ENCODE measurements at places on chromosomes 1 and 21.

GRCh38 chr1:11930571-11931445 lies 3.7 kb upstream of the PLOD1 start:
- DNase-seq: peak; percentile 38

DNA sequence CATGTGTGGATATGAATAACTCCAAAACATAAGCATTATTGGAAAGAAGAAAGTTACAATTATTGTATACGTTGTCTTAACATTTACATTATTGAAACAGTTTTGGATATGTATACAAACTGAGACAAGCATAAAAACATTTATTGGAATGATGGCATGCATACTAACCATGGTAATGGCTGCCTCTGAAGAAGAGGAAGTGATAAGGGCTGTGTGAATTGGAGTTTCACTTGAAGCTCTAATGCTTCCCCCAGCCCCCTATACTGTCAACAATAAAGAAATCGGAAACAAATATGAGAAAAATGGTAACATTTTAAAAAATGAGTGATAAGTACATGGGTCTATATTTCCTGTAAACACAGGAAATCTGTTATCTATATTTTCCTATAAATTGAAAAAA lies 367.7 kb upstream of the DPYD start:
- DNase-seq: peak; percentile 17

DNA sequence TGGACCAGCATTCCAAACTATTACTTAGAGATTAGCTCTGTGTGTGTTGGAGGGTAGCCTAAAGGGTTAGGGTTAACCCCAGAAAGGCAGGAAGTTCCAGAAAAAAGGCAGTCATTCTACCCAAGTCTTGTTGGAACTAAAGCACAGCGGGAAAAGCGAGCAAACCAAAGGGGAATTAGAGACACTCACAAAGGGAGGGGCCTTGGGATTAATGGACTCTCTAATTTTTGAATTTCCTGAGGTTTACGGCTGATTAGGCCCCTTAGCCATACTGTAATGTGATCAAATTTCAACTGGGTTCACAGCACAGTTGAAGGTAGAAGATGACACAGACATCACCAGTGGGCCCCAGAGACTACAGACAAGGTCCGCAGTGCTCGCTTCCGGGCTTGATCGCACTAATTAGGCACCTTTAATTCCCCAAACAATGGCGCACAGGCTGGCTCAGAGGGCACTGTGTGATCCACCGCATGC lies 28.3 kb downstream of the CAPZB start:
- no peak for DNase-seq

DNA sequence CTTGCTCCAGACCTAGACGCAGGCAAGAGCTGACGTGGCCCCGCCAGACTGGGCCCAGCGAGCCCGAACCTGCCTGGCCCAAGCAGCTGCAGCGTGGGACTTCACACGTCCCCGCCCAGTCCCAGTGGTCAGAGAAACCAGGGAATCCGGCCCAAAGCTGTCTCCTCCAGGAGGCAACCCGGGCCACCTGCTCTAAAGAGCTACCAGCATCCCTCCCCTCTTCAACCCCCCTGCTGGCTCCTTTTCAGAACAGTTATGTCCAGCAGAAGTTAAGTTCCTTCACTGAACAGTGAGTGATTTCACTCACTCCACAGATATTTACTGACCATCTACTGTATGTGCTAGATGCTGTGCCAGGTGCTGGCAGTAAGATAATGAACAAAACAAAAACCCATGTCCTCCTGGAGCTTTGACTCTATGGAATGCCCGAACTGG lies 2.1 kb upstream of the EFNA1 start:
- DNase-seq: no peak

DNA sequence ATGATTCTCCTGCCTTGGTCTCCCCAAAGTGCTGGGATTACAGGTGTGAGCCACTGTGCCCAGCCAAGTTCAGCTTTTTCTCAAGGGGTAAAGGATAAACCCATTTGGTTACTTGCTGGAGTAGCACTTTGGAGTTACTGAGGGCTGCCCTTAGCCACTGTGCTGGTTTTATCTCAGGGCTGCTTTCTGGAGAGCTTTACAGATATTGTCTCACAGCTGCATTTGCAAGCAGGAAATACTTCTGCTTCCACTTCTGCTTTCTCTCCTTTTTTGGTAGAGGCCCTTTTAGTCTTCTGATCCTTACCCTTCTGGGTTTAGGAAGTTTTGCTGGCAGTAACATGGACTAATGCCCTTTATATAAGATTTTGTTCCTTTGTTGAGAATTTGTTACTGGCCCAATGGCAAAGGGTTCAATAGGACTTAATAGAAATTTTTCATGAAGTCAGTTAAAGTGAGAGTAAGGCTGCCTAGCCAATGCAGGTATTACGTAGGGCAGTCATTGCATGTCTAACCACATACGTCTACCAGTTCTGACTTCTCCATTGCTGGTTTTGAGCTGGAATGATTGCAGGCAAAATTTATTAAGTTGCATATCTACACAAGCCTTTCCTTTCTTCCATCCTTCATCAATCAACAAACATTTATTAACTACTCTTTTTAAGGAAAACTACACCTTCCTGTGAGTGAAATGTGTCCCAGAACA lies 24.4 kb downstream of the CAP1 start:
- peak; percentile 85 for DNase-seq

- no peak for DNase-seq
Measured at GRCh38 chr1:203408486-203409481, 57.9 kb upstream of the FMOD start.

GRCh38 chr1:185853739-185854138 lies 119.5 kb downstream of the HMCN1 start:
- DNase-seq: no peak

DNA sequence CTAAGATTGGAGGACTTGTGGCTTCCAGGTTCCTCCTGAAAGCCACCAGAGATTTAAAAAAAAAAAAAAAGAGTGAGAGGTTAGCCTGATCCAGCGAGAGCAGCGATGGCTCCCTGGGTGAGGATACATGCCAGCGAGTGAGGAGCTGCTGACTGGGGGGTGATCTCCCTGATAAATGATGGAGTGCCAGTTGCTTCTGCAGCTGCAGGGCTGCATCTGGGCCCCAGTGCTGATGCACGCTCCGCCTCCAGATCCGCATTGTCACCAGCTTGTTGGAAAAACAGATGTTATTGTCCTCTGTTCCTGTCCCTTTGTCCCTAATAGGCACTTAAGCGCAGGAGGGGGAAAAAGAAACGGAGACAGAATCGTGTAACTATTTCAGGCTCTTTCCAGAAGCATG lies 28.6 kb downstream of the UBIAD1 start:
- no peak for DNase-seq

DNA sequence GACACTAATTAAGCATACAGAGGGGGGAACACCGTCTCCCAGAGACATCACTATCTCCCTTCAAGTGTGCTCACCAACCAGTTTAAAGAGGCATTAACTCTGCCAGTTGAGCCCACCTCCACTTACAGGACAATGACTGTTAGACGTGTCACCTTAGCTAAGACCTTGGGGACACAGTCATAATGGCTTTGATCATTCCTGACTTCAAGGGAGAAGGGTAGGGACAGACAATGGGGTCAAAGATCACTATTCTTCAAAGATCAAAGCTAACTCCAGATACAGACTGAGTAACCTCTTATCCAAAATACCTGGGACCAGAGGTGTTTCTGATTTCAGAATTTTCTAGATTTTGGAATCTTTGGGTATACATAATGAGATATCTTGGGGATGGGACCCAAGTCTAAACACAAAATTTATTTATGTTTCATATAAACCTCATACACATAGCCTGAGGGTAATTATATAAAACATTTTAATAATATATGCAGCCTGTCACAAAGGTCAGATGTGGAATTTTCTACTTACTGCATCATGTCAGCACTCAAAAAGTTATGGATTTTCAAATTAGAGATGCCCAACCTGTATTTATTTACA lies 246.1 kb downstream of the SLC45A1 start:
- no peak for DNase-seq

DNA sequence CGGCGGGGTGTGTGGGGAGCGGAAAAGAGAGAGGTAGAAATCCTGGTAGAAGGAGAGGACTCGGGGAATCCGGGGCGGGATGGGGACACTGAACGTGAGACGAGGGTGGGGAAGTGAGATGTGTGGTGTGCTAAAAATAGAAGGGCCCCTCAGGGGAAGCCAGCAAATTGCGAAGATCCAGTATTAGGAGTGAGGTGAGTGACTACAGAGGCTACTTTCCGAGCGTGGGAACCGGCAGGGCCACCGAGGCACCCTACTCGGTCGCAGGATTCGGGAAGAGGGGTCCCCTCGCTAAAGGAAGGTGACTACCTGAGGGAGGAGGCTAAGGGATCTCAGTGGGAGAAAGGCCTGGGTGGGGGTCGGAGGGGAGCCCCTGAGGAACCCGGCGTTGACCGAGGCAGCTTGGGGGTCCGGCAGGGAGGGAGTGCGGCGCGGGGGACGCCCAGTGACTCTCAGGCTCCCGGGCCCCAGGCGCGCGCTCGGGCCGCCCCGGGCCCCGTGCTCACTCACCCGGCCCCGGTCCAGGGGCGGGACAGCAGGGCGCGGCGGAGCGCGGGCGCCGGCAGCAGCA lies 318 bp downstream of the ALDH4A1 start:
- DNase-seq: peak; percentile 43

GRCh38 chr1:198444792-198445191 lies 95.7 kb downstream of the ATP6V1G3 start:
- no peak for DNase-seq

- DNase-seq: no peak
Measured at GRCh38 chr21:42308914-42309752, 6.1 kb downstream of the TFF3 start.

DNA sequence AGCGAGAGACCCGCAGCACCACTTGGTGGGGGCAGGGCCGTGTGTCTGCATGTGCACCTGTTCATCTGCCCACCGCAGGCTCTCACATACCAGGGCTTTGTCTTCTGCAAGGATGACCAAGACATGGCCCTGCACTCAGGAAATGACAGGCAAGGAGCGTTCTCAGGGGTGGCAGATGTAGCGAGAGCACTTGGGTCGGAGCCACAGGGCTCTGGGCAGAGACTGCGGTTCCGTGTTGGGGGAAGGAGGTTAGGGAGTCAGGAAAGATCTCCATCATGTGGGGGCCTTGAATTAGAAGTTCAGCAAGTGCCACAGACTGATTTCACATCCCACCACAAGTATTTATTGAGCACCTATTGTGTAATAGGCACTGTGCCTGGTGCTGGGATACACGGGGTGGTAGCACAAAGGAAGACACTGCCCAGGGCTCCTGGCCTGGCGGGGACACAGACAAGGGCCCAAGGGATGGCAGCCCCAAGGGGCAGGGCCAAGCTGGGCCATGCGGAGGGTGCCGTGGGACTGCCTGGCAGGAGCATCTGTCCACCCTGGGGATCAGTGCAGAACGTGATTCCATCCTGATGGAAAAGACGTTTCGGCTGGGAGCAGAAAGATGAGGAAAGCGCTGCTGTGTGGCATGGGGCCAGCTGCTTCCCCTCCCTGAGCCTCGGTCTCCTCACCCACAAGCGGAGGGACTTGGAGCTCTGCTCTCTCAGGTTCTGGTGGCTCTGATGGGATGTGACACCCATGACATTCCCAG lies 11.4 kb upstream of the SPSB1 start:
- DNase-seq: no peak

DNA sequence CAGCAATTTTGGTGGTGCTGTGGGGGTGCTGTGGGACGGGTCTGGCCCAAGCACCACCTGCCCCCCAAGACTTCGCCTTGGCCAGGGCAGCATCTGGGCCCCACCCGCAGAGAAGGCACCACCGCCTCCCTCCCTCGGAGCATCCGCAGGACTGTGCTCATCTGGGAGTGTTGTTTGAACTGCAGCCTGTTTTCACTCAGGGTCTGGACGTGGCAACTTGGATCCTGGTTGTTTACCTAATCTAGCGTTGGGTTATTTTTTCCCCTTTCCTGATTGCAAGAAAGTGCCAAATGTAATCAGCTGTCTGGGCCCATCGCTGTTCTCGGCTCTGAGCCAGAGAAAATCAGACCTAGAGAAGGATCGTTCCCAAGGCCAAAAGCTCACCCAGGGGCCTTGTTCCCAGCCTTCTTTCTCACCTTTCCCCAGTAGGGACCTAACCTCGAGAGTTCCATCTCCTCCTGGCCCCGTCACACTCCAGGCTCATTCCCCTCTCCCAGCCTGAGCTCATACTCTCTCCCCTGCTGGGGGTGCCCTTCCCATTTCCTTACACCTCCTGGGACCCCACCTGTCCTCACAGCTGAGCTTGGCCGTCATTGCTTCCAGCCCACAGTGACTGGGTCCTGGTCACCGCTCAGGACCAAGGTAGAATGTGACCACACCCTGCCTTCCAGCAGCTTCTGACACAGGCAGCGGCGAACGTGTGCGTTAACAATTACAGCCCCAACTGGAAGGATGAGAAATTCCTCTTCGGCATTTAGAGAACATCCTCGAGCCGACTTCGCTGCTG lies 72.0 kb upstream of the FAM20B start:
- DNase-seq: no peak

DNA sequence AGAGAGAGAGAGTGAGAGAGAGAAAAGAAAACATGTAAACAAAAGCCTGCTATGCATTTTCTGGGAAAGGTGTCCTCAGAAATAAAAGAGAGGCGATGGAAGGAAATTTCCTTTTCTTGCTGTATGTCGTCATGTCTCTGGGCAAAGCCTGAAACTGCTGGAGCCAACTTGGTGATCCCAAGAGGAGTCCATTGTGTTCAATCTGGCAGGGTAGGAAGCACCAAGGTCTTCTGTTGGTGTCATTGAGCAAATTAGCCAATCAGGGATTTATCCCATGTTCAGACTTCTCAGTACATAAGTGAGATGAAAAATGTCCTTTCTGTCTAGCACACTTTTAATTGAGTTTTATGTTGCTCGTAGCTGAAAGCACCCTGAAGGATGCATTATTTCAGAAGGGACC lies 260.0 kb upstream of the KAZN start:
- DNase-seq: no peak

- no peak for DNase-seq
Measured at GRCh38 chr1:214102907-214103306, 115.1 kb downstream of the PROX1 start.

- peak; percentile 12 for DNase-seq
Measured at GRCh38 chr1:218817071-218817470, 356.6 kb upstream of the LYPLAL1 start.

- DNase-seq: no peak
Measured at GRCh38 chr1:27509127-27510080, 19.4 kb upstream of the WASF2 start.

DNA sequence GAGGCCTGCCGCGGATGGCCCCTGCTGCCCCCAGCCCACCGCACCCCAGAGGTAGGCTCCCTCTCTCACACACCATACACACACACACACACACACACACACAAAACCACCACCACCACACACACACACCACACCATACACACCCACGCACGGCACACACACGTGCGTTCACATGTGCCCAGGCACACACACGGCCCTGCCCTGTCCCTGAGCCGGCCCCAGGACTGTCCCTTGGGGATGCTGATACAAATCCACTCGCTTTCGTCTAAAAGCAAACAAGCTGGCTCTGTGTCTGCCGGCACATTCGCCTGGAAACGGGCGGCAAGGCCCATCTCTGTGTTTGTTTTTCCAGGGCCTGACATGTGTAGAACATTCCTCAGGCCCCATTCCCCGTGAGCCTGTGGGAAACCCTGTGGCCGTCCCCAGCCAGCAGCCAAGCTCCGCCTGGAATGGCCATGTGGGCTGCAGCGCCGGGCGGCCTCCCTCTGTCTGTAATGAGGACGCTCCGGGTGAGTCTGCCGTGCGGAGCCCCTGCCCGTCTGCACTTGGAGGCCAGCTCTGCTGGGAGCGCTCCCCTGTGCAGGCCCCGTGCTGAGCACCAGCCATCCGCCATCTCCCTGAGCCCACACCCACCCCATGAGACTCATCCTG lies 67.4 kb downstream of the DMRTB1 start:
- no peak for DNase-seq

- DNase-seq: no peak
Measured at GRCh38 chr1:225825078-225825477, 15.2 kb downstream of the EPHX1 start.

Measured in NB4 (cell line).